ENCODE measurements at places on chromosomes 6 and 20. TPM values are rescaled to one million over a fixed set of nuclear protein-coding genes. Genes with fewer than 3 reads are reported as not detected.

The ECT2L gene
- total RNA-seq: not detected

The PSORS1C1 gene
- total RNA-seq: not detected

The PLN gene
- not detected for total RNA-seq

The ATAT1 gene
- 7.3 TPM for total RNA-seq

The PHACTR3 gene
- not detected for total RNA-seq

The CAP2 gene
- total RNA-seq: not detected

DNA sequence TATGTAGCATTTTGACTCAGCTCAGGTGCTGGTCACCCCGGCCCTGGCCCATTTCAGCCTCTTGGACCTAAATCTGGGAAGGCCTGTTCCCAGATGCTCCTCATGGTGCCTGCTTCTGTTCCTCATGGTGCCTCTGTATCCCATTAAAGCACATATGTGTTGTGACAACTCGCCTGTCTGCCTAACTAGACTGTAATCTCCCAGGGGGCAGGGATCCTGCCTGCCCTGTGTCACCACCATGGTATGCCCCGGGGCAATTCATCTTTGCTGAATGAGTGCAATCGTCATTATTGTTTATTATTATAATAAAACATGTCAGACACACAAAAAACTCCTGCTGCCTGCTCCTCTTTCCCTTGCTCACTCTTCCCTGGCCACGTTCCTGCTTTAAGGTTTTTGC lies 62.0 kb downstream of the ZFP64 start:
- H3K4me1 ChIP-seq: peaks cover 10% of the 10 kb centered on the region
- H3K4me3 ChIP-seq: no peak overlapping the region
- no peaks in the 10 kb centered on the region for H3K27me3 ChIP-seq
- H3K36me3 ChIP-seq: no peaks in the 10 kb centered on the region

GRCh38 chr6:42727087-42727611 lies 4.8 kb upstream of the PRPH2 start:
- no peaks in the 10 kb centered on the region for H3K36me3 ChIP-seq
- no peak for DNase-seq
- H3K4me3 ChIP-seq: peak overlapping the region; percentile 87
- no peaks in the 10 kb centered on the region for H3K27me3 ChIP-seq
- peaks cover 23% of the 10 kb centered on the region for H3K4me1 ChIP-seq

DNA sequence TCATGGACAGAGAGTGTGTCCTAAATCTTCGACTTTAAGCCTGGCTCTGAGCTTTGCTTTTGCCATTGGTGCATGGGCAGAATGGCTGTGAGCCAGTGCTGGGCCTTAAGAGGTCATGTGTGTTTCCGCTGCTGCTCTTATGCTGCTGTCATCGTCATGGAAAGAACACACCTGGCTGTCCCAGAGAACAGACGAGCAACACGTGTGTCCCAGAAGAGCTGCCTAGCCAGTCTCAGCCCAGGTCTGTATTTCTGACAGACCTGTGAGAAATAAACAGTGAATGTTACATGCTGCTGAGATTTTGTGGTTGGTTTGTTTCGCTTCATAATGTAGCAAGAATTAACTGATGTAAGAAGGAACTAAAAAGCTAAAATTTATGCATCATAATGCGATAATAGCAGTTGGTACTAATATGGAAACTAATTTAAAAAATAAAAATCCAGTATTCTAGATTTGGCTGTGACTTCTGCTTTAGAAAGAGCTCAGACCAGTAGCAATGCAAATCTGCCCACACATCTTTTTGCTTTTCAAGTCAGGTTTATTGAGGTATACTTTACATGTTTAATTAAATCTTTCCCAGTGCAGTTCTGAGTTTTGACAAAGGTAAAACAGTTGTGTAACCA lies 11.5 kb upstream of the SCP2D1 start:
- no peaks in the 10 kb centered on the region for H3K36me3 ChIP-seq
- peaks cover 6% of the 10 kb centered on the region for H3K27me3 ChIP-seq
- no peaks in the 10 kb centered on the region for H3K4me1 ChIP-seq
- no peak for DNase-seq
- no peak overlapping the region for H3K27ac ChIP-seq
- H3K4me3 ChIP-seq: no peak overlapping the region

DNA sequence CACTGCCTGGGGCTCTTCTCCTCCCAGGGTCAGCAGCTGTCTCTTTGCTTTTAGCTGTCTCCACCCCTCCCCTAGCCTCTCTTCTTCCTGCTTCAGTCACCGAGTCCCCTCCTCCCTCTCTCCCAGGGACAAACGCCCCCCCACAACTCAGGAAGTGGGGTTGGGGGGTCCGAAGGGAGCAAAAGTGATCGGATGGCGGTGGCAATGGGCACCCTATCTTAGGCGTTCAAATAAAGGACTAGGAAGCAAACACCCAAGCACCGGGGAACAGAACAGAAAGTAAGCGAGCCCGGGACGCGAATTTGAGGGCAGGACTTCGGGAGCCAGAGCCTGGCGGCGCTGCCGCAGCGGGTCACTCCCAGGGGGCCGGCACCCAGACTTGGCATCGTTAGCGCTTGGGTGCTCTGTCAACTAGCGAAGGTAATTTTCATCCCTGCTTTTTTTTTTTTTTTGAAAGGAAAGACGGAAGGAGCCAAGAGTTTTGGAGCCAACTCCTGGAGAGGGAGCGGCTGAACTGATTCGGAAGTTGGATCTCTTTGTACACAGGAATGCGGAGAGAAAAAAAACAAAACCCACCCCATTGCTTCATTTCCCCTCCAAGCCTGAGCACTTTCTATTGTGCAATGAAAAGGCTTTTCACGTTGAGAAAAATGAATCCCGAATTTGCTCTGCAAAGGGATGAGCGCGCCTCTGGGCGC lies 815 bp upstream of the ITPR3 start:
- H3K27ac ChIP-seq: peak overlapping the region; percentile 88
- H3K4me1 ChIP-seq: peaks cover 61% of the 10 kb centered on the region
- H3K36me3 ChIP-seq: no peaks in the 10 kb centered on the region
- H3K27me3 ChIP-seq: no peaks in the 10 kb centered on the region
- H3K4me3 ChIP-seq: peak overlapping the region; percentile 93

GRCh38 chr6:4928426-4928825 lies 75.4 kb downstream of the RPP40 start:
- no peak for DNase-seq
- H3K36me3 ChIP-seq: no peaks in the 10 kb centered on the region
- H3K4me3 ChIP-seq: no peak overlapping the region
- H3K27ac ChIP-seq: no peak overlapping the region
- H3K27me3 ChIP-seq: no peaks in the 10 kb centered on the region
- peaks cover 56% of the 10 kb centered on the region for H3K4me1 ChIP-seq

DNA sequence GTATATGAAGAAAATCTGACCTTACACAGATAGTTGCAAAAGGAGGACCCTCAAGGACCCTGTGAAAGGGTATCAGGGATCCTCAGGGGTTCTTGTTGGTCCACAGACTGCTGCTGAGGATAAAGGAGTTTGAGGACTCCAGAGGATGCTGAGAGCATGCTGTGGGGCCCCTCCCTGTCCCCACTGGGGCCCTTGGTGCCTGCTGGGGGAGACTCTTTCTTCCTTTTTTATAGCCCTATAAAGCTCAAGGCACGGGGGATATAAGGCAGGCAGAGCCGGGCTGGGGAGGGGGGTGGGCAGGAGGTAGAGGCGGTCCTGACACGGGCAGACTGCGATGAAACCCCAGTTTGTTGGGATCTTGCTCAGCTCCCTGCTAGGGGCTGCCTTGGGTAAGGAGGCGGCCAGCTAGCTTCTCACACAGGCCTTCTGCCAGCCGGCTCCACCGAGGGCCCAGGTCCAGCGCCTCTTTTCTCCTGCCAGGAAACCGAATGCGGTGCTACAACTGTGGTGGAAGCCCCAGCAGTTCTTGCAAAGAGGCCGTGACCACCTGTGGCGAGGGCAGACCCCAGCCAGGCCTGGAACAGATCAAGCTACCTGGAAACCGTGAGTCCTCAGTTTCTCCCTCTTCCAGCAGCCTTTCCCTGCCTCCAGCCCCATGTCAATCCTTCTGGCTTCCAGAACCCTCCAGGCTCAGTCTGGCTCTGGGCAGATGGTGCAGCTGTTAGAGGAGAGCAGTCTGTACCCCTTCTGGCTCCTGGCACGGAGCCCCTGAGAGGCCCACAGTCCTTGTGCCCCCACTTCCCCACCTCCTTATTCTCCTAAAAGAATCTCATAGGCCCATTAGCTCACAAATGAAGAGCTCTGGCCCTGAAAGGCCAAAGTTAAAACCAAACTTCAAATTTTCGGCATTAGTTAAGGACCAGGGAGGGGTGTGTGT lies at the start of gene LY6G6D:
LY6G6D (plus strand) TSS at position 327 of the 937 bp plus-strand sequence; CDS start at position 335, 8 bp downstream.
- H3K27me3 ChIP-seq: peaks cover 2% of the 10 kb centered on the region
- no peak for DNase-seq
- no peak within 1 kb of the TSS for H3K27ac ChIP-seq
- no peaks in the 10 kb centered on the region for H3K36me3 ChIP-seq

- no peaks in the 10 kb centered on the region for H3K4me1 ChIP-seq
- DNase-seq: no peak
- no peaks in the 10 kb centered on the region for H3K27me3 ChIP-seq
- H3K36me3 ChIP-seq: peaks cover 40% of the 10 kb centered on the region
- H3K27ac ChIP-seq: no peak overlapping the region
- no peak overlapping the region for H3K4me3 ChIP-seq
Observed at GRCh38 chr20:37236462-37236861, 25.2 kb downstream of the GHRH start.

DNA sequence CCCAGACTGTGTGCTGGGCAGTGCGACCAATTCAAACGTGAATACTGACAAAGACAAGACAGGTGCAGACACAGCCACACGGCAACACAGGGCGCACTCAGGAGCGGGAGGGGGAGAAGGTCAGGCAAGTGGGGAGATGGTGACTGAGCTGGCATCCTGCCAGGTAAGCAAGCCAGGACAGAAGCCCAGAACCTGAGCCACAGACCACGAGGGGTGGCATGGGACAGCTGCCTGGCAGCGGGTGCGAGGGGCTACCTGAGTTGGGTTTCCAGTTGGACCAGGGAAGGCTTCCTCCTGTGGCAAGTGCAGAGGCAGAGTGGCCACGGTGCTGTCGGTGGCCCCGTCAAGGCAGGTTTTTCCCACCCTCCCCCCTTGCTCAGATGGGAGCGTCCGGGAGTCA lies 215.2 kb upstream of the ARID1B start:
- H3K27me3 ChIP-seq: peaks cover 31% of the 10 kb centered on the region
- no peak for DNase-seq
- no peaks in the 10 kb centered on the region for H3K36me3 ChIP-seq
- H3K4me1 ChIP-seq: peaks cover 4% of the 10 kb centered on the region

GRCh38 chr6:43054206-43054943 lies 724 bp upstream of the CUL7 start:
- H3K27me3 ChIP-seq: no peaks in the 10 kb centered on the region
- H3K27ac ChIP-seq: peak overlapping the region; percentile 98
- peaks cover 52% of the 10 kb centered on the region for H3K4me1 ChIP-seq
- no peaks in the 10 kb centered on the region for H3K36me3 ChIP-seq
- H3K4me3 ChIP-seq: peak overlapping the region; percentile 96

GRCh38 chr6:110690106-110690654 lies 125.1 kb downstream of the CDK19 start:
- peaks cover 25% of the 10 kb centered on the region for H3K4me1 ChIP-seq
- no peaks in the 10 kb centered on the region for H3K27me3 ChIP-seq
- no peak overlapping the region for H3K4me3 ChIP-seq
- H3K27ac ChIP-seq: no peak overlapping the region

- no peaks in the 10 kb centered on the region for H3K27me3 ChIP-seq
- no peak overlapping the region for H3K4me3 ChIP-seq
- no peak overlapping the region for H3K27ac ChIP-seq
Observed at GRCh38 chr6:140846503-140847261, 1286.0 kb upstream of the GJE1 start.

DNA sequence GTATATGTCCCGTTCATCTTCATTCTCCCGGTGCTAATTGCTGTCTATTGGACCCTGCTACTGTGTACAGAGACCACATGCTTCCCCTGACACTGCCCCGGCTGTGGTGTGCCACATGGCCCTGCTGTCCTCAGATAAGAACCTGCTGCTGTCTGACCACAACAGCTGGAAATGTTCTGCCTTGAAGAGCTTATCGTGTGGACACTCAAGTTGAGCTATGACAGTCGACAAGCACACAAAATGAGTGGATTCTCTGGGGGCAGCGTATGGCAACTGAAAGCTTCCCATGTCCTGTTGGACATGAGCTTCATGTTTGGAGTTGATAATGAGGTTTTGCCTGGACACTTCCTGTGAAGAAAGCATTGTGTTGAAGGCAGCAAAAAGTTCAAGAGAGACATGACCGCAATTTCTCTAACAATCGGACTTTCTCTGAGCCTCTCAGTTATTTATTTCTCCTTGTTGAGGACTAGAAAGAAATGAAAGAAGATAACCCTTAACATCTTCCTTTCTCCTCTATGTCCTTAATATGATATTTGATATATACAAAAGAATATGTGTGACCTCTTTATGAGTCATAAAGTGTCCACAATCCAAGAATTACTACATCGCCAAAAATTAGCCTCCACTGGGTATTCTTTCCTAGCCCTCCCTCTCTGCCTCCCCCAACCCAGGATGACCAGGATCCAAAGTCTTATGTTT lies 187.1 kb upstream of the TCF21 start:
- H3K4me1 ChIP-seq: no peaks in the 10 kb centered on the region
- no peak for DNase-seq
- no peaks in the 10 kb centered on the region for H3K36me3 ChIP-seq

GRCh38 chr20:52731093-52731492 lies 241.1 kb upstream of the TSHZ2 start:
- H3K27ac ChIP-seq: no peak overlapping the region
- H3K36me3 ChIP-seq: no peaks in the 10 kb centered on the region
- peaks cover 5% of the 10 kb centered on the region for H3K27me3 ChIP-seq
- DNase-seq: no peak
- no peaks in the 10 kb centered on the region for H3K4me1 ChIP-seq

DNA sequence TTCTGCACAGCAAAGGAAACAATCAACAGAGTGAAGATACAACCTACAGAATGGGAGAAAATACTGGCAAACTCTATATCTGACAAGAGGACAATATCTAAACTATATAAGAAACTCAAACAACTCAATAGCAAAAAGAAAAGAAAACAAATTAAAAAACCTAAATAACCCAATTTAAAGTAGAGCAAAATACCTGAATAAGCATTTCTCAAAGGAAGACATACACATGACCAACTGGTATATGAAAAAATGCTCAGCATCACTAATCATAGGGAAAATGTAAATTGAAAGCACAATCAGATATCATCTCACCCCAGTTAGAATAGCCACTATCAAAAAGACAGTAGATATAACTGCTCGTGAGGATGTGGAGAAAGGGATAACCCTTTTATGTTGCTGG lies 87.8 kb upstream of the FOXA2 start:
- no peak for DNase-seq
- H3K27ac ChIP-seq: no peak overlapping the region
- H3K4me3 ChIP-seq: no peak overlapping the region
- H3K36me3 ChIP-seq: peaks cover 4% of the 10 kb centered on the region
- peaks cover 5% of the 10 kb centered on the region for H3K27me3 ChIP-seq

DNA sequence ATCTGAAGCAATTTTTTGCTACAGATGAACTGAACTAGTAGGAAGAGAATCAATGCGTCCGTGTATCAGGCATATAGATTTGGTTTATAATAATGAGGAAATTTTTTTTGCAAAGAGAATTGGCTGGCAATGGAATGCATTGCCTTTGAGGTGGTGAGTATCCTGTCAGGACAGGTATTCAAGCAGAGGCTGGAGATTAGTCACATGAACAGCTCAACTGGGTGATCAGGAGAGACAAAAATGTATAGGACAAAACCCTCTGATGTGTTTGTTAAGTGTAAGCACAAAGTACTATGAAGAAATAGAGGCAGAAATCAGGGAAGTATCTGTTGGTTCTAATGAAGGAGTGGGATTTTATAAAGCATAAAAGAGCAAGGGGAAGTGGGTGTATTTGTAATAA lies 80.5 kb downstream of the ISM1 start:
- H3K4me1 ChIP-seq: no peaks in the 10 kb centered on the region
- H3K36me3 ChIP-seq: no peaks in the 10 kb centered on the region
- no peak overlapping the region for H3K27ac ChIP-seq
- no peak for DNase-seq

Data from natural killer cell treated with Interleukin-12 subunit alpha and Interleukin-12 subunit beta and Interleukin-15 and Interleukin-18, amount 100 ng/mL, for 72 hours (primary cell).